ENCODE measurements at places on chromosomes 6 and 20.

GRCh38 chr6:164825386-164825785 is 484.0 kb downstream of the C6orf118 start:
- DNase-seq, result no peak

- no peak for DNase-seq
These were observed 41.2 kb downstream of the IGF2R start for GRCh38 chr6:160010067-160010466.

GRCh38 chr6:144952456-144953240 is 667.5 kb downstream of the UTRN start:
- DNase-seq, result no peak

- DNase-seq, result no peak
These were observed 75.1 kb downstream of the MYO6 start for GRCh38 chr6:75824160-75824559.

DNA sequence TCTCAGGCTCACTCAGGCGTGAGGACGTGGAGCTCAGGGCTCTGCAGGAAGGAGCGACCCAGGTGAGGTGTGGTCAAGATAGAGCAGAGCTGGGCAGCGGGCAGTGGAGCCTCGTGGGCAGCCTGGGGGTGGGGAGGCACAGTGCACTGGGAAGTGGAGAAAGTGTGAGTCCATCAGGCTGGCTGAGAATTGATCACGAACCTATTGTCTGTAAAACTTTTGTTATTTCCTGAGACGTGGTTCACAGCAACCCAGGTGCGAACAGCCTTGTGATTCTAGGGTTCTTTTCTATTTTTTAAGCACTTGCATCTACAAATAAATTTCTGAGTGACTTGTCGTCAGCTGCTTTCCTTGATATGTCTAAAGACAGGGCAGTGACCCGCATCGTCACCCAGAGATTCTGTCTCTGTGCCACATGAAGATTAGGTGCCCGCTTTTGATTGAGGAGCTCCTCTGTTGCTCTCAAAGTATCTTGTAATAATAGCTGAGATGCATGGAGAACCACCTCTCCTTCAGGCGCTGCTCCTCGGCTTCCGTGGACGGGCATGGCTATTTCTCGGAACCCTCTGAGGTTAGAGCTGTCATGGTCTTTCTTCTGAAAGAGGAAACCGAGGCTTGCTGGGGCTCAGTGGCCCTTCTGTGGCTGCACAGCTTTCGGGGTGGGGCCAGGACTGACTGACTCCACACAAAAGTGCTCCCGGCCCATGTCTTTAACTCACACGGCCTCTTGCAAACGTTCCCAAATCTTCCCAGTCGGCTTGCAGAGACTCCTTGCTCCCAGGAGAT is 662 bp upstream of the CCR6 start:
- no peak for DNase-seq

DNA sequence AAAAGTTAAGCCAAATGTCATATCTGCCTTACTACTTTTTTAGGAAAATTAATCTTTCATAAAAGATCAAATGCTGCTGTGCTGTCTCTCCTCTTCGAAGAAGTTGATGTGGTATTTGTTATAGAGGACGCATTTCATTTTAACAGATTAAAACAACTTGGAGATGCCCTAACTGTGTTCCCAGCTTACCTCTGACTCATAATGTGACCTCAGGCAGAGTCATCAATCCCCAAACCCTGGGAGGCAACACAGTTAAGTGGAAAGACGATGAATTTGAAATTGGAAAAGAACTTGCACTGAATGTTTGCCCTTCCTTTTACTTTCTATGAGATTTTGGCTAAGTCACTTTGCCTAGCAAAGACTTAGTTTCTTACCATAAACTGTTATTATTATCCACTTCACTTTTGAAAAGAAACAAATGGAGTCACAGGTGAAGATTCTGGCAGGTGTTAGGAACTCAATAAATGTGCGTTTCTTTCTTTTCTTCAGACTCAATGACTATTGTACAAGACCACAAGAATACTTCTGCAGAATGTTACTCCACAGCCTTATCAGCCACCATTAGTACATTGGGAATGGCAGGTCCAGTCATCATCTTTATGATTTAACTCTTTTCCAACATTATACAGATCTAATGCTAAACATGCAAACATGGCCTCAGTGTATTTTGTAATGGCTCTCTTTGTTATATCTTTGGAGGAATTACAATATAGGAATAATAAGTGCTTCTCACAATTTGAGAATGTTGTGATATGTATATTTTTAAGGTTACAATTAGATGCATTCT is 102.6 kb downstream of the COL21A1 start:
- no peak for DNase-seq

DNA sequence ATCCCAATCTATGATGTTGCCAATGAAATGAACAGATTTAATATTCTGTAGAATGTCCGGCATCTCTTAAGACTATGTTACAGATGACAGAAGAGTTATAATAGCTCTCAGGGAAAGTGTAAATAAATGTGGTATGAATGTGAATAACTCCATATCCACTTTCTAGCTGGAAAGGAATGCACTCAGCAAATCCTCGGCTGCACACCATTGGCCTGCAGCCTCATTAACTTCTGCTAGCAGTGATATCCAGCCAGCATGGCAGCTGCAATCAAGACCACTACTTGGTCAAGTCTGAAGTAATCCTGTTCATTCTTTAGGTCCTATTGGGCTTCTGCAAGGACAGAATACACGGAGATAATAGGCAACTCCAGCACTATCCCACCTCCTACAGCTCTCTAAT is 17.3 kb upstream of the MICA start:
- DNase-seq, result no peak

GRCh38 chr6:142725024-142725770 is 219.8 kb downstream of the HIVEP2 start:
- no peak for DNase-seq

DNA sequence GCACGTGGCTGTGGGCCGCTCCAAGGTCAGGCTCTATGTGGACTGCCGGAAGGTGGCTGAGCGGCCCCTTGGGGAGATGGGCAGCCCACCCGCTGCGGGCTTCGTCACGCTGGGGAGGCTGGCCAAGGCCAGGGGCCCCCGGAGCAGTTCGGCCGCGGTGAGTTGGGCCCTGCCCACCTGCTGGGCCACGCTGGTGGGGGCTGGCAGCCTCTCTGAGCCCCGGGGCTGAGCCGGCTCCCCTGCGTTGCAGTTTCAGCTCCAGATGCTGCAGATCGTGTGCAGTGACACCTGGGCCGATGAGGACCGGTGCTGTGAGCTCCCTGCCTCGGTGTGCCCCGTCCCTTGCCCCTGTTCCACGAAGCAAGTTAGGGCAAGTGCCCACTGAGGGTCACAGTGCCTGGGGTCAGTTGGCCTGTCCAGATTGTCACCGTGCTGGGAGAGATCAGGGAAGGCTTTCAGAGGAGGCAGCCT is 27.1 kb downstream of the COL20A1 start:
- DNase-seq, result no peak

- no peak for DNase-seq
These were observed 1.5 kb downstream of the SLC9A8 start for GRCh38 chr20:49814057-49814694.

- no peak for DNase-seq
These were observed 427.1 kb upstream of the NOX3 start for GRCh38 chr6:155882527-155883333.

DNA sequence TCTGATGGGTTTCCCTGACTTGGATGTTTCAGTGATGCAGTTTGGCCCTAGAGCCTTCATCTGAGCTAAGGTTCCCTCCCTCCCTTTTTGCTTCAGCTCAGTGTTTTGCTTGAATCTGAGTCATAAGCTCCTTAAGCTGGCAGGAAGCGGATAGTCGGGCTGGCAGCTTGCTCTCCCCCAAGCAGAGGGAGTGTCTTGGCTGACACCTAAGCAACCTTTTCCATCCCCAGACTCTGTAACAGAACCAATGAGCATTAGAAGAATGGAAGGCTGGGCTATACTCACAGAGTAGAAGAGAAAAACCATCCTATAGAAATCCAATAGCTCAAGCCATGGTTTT is 98.3 kb downstream of the HAO1 start:
- DNase-seq, result no peak

GRCh38 chr20:46139908-46140482 is 21.9 kb downstream of the CD40 start:
- DNase-seq, result no peak

DNA sequence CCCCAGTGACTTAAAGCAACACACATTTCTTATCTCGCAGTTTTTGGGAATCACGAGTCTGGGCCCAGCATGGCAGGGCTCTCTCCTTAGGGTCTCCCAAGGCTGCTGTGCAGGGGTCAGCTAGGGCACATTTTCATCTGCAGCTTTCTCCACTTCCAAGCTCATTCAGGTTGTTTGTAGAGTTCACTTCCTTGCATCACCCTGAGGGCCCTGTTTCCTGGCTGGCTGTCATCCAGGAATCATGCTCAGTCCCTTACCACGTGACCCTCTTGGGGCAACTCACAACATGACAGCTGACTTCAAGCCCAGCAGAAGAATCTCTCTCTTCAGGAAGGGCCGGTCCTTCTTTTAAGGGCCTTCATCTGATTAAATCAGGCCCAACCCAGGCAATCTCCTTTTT is 21.3 kb downstream of the SNAP25 start:
- DNase-seq, result no peak

- DNase-seq, result no peak
These were observed 26.2 kb downstream of the HDAC2 start for GRCh38 chr6:113944701-113945100.

GRCh38 chr20:35317416-35318210 is 25.4 kb upstream of the FAM83C start:
- no peak for DNase-seq

GRCh38 chr20:23641936-23642751 is 4.4 kb upstream of the CST3 start:
- no peak for DNase-seq

DNA sequence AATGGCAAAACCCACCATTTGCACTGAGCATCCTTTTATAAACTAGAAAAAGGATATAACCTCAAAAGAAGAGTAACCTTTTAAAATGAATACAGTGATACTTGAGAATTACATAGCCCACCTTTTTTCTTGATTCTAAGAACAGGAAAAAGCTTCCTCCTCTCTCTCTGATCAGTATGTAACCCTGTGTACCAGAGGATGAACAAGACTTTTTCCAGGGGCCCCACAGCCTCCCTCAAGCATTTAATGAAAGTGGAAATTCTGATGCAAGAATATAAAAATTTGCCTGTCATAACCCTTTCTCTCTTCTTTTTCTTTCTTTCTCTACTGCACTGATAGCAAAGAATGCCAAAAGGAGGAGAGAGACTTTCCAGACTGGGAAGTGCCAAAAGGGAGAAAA is 64.2 kb upstream of the BTN3A2 start:
- no peak for DNase-seq

DNA sequence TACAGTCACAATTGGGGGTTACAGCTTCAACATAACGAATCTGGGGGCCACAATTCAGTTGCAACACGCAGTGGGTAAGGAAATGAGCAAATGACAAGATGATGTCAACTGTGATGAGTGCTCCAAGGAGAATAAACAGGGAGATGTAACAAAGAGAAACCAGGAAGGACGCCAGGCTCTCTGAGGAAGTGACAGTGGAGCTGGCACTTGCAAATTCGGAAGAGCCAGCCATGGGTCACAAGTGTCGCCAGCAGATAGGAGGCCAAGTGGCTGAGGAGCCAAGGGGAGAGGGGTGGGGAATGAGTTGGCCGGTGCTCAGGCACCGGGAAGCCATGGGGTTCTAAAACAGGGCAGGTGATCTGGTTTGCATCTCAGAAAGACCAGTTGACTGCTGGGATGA is 136.4 kb downstream of the EYA2 start:
- no peak for DNase-seq

- no peak for DNase-seq
These were observed 64.2 kb upstream of the FAM184A start for GRCh38 chr6:119142637-119143036.

DNA sequence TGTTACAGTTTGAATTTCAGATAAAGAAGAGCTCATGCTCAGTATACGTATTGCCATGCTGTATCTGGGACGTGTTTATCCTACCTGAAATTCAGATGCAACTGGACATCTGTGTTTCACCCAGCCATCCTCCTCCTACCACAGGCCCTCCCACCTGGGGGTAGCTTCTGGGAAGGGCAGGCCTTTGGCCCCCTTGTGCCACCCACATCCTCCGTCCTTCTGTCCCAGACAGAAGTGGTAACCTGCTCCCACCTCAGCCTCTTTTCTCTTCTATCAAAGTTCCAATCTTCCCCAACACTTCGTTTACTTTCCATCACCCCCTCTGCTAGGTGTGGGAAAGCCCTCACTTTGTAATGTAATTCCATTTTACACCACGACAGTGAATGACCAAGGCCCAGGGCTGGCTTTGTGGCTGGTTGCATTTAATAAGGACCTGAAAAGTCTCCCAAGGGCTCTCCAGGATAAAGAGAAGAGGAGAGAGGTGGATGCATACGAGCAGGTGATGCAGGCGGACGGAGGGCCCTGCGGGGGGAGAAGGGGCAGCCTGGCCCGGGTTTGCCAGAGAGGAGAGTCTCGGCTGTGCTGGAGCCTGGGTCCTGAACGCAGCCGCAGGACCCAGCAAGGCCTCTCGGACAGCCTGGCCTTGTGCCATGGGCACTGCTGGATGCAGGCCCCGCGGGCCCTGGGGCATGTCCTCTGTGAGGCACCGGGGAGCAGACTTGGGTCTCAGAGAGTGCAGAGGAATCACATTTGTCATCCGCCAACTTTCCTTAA is 98.4 kb downstream of the PSMB1 start:
- DNase-seq, result no peak

DNA sequence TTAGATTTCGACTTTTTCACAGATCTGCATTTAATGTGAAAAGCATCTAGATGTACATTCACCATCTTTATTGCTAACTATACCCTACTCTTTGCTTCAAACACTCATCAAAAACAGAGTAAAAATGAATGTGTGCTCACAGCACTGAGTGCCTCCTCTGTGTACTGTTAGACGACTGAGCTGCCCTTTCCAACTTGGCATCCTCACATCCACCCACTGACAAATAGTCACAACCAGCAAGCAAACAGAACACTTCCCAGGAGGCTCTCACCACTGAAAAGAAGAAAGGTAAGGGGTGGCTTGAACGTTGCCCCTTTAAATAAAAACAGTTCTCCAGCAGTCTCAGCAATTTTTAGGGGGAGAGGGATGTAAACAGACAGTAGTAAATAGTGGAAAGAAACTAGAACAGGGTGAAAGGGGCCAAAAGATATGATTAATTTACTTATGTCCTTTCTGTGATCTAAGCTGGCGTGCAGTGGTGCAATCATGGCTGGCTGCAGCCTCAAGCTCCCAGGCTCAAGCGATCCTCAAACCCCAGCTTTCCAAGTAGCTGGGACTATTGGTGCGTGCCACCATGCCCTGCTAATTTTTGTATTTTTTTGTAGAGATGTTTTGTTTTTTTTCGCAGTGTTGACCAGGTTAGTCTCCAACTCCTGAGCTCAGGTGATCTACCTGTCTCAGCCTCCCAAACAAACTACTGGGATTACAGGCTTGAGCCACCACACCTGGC is 48.7 kb downstream of the IPCEF1 start:
- no peak for DNase-seq

- no peak for DNase-seq
These were observed 178.7 kb downstream of the TBXT start for GRCh38 chr6:165988757-165989456.

DNA sequence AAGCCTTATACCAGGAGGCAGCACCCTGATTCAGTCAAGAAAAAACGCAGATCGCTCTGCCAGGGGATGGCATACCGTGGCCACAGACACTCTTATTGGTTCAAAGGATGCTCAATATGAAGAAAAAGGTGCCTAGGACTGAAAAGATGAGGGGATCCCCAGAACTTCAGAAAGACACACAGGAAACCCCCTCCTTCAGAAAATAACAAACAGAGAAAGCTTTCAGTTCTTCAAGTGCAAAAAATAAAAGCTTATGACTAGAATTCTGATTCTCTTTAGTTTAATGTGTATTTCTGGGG is 17.7 kb upstream of the MYB start:
- no peak for DNase-seq

GRCh38 chr6:112502351-112503090 is 155.4 kb downstream of the RFPL4B start:
- no peak for DNase-seq

GRCh38 chr6:131885237-131885636 is 65.9 kb downstream of the CCN2 start:
- no peak for DNase-seq

Measured in left renal pelvis (tissue), 4 donors.